PC-3 (cell line): ENCODE measurements at places on chromosomes 4 and X.

DNA sequence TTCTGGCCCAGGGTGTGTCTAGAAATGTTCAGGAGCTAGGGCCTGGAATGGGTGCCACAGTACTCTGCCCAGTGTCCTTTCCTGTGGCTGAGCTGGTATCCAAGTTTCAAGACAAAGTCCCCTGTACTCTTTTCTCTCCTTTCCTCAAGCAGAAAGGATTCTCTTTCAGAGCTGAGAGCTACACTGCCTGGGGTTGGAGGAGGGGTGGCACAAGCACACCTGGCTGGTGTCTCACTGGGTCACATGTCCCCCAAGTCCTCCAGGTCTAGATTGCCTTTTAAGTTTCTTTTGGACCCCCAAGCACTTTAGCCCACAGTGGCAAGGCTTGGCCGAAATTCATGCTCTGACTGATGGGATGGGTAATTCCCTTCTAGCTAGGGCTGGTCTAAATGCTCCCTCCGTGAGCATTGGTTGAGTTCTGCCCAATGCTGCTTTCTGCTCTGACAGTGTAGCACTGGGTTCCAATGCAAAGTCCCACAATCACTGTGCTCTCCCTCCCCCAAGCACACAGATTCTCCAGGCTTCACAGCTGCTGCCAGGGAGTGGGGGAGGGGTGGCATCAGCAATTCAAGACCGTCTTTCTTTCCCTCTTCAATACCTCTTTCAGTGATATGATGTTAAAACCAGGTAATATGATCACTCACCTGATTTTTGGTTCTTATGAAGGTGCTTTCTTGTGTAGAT lies 47.8 kb downstream of the BEX3 start:
- DNase-seq: no peak

DNA sequence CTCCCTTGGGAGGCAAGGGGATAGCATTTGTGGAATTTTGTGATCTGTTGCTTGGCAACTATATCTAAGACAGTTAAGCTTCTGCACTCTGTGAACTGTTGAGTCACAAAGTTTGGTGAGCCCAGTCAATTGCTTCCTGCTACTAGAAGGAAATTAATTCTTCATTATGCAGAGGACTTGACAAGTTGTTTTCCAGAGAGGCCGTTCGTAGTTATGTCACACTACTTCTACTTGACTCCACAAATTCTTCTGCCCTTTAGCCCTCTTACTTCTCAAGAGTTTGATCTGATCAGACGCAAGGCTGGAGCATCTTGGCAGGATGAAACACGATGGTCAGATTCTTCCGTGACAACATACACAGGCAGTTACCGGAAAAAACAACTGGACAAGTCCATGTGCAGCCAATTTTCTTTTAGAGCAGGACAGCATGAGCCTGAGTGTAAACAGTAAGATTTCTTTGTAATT lies at the start of gene C4orf51:
C4orf51 (plus strand) TSS at position 156 of the 465 bp plus-strand sequence; CDS start at position 214, 58 bp downstream.
- peak; percentile 36 for DNase-seq

GRCh38 chr4:113575401-113575800 lies 186.1 kb downstream of the CAMK2D start:
- no peak for DNase-seq

DNA sequence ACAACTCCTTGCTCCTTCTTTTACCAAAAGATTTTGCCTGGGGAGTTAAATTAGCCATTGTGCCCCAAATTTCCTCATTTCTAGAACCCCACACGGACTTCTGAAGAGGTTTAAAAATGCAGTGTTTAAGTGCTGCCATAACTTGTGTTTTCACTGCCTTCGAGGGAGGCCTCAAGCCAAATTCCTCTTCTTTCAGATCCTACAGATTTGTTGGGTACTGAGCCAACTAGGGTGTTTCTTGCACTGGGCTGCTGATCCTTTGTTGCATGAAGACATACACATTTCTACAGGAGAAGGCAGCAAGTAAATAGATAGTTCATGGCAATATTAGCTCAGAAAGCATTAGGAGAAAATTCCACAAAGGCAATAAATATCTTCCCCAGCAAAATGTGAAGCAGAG lies 43.8 kb downstream of the GLRA2 start:
- no peak for DNase-seq

- peak; percentile 22 for DNase-seq
These were observed 22.9 kb downstream of the FAT1 start for GRCh38 chr4:186700746-186701145.

- peak; percentile 65 for DNase-seq
These were observed 8.1 kb downstream of the MORF4L2 start for GRCh38 chrX:103678199-103678993.

GRCh38 chr4:156779774-156780173 lies 191.8 kb downstream of the PDGFC start:
- peak; percentile 84 for DNase-seq

DNA sequence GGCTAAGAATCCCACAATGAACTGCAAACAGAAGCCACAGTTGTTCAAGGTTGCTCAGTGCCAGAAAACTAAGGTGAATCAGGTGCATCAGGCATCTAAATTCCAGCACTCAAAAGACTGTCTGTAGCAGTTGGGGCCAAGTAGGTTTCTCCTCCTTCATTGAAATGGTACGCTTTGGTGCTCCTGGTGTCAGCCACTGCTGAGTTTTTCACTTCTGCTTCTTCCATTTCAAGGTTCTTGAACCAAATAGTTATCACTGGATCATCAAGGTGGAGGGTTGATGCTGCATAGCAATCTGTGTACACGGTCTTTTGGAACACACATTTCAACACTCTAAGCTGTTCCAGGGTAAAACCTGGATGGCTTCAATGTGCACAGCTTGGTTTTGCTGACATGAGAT lies 74.4 kb downstream of the TMA16 start:
- DNase-seq: no peak

DNA sequence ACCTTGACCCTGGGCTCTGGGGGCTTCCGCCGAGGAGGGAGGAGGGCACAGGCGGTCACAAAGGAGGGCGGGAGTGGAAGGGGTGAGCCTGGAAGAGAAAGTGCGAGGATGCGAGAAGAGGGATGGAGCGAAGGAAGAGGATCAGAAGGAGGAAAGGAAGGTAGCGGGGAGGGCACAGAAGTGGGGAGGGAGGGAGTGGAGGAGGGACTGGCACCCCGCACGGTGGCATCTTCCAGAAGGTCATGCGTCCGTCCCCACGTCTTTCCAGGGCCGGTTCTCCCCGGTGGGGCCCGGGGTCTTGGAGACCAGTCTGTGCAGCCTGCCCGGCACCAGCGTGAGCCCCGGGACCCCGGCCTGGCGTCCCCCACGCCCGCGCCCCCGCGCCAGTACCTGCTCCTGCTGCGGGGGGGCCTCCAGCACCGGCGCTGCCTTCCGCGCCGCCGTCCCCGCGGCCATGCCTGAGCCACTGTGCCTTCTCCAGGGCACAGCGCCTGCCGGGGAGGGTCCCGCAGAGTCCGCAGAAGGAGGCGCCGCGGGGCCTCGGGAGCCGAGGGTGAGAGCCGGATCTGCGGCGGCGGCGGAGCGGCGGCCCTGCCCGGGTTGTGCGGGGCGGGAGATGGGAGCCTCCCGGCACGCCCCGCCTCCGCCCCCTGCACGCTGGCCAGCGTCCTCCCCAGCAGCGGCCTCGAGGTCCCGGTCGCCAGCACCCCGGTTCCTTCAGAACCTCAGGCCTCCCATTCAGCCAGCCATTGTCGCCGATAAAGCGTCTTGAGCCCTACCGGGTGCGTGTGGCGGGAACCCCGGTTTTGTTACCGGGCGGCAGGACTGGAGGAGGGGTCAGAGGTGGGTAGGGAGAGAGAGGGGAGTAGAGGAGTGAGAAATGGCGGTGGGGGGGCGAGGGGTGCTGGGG lies at the start of gene RNF175:
RNF175 (minus strand) TSS at position 618 of the 910 bp plus-strand sequence; CDS start at position 456, 162 bp downstream.
- no peak for DNase-seq

GRCh38 chrX:31500921-31501320 lies 429.1 kb upstream of the FTHL17 start:
- DNase-seq: no peak

GRCh38 chr4:155495572-155496293 lies 119.0 kb upstream of the MAP9 start:
- no peak for DNase-seq

GRCh38 chr4:100289946-100290345 lies 99.7 kb upstream of the DDIT4L start:
- DNase-seq: peak; percentile 8

DNA sequence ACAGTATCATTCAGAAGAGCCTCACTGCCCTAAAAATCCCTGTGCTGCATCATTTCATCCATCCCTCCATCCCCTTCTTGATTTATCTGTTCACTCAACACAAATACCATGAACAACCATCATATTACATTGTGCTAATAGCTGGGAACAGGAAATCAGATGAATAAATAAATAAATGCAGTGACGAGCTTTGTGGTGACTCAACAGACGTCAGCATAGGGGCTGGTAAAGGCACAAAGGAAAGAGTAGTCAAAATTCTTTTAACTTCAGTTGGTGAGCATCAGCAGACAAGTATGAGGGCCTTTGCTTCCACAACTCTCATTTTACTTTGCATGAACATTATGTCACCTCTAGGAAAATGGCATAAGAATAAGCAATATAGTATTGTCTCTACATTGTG lies 65.5 kb downstream of the EDNRA start:
- peak; percentile 83 for DNase-seq

DNA sequence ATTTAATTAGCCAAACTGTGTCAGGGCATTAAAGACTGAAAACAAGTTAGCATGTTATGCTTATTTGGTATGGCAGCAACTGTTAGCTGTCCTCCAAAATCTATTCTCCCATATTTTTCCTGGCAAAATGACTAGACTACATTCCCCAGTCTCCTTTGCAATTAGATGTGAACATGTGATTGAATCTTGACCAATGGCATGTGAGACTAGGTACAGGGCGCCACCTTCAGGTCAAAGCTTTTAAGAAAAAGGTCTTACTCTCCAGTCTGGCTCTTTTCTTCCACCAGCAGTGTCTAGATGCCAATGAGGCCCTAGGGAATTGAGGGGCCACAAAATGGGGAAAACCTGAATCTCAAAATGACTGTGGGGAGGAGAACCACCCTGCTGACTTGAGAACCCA lies 408.2 kb downstream of the SMARCA1 start:
- peak; percentile 34 for DNase-seq

- no peak for DNase-seq
These were observed 4.5 kb downstream of the TRIML1 start for GRCh38 chr4:188143731-188144130.

DNA sequence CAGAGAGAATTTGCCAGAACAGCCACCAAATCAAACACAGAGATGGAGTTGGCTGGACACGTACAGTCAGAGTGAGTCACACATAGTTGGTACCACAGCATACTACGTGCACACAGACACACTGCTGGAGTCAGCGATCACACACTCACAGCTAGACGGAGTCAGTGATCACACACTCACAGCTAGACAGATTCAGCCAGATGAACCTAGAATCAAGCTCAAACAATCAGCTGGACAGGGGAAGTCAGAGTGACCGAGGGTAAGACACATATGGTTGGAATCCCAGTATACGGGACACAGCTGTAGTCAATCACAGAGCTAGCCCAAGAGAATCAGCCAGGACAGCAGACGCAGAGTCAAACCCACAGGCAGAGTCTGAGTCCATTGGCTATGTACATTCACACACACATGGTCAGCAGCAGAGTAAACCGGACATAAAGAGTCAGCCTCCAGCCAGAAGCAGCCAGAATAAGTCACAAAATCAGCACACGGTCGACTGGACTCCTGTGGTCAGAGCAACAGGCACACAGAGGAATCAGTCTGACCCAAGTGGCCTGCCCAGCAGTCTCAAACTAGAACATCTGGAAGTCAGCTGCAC lies 4.6 kb downstream of the SLC38A5 start:
- peak; percentile 71 for DNase-seq

- no peak for DNase-seq
These were observed 50.8 kb downstream of the ZFYVE28 start for GRCh38 chr4:2367626-2368025.

DNA sequence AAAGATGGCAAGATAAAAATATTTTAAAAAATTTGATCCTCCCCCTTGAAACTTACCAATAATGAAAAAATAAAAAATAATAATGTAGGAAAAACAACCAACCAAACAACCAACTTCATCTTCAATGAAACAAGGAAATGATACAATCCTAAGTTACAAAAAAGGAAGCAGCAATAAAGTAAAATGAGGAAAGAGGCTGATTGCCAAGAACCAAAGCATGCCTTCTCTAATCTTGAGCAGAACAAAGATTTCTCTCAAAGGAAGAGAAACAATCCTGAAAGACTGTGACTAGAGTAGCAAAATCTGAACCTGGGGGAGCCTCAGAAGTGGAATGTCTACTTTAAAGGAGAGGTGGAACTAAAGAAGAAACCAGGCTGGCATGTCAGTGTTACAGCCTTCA lies 10.9 kb upstream of the WDFY3 start:
- no peak for DNase-seq

- no peak for DNase-seq
These were observed 202.5 kb upstream of the RPL34 start for GRCh38 chr4:108417923-108418322.

- no peak for DNase-seq
These were observed 12.0 kb downstream of the BCOR start for GRCh38 chrX:40085714-40086113.

- no peak for DNase-seq
These were observed 41.4 kb downstream of the GUCY2F start for GRCh38 chrX:109440475-109440874.

GRCh38 chrX:150573702-150574101 lies 5.3 kb downstream of the MTM1 start:
- DNase-seq: no peak

- DNase-seq: peak; percentile 75
These were observed 30.4 kb downstream of the ELF4 start for GRCh38 chrX:130079824-130080406.
